ENCODE measurements at places on chromosomes 11 and 22. TPM values are rescaled to one million over a fixed set of nuclear protein-coding genes. Genes with fewer than 3 reads are reported as not detected.

- no peaks in the 10 kb centered on the region for H3K36me3 ChIP-seq
- H3K4me1 ChIP-seq, result peaks cover 37% of the 10 kb centered on the region
- H3K27me3 ChIP-seq, result no peaks in the 10 kb centered on the region
- peak; percentile 98 for DNase-seq
- H3K4me3 ChIP-seq, result no peak overlapping the region
Measured at GRCh38 chr11:60193687-60194433, 11.0 kb upstream of the MS4A6A start.

The OR5A1 gene
- not detected for total RNA-seq

- no peaks in the 10 kb centered on the region for H3K36me3 ChIP-seq
- peaks cover 3% of the 10 kb centered on the region for H3K4me1 ChIP-seq
- H3K27ac ChIP-seq, result no peak overlapping the region
- no peak overlapping the region for H3K4me3 ChIP-seq
- DNase-seq, result no peak
Measured at GRCh38 chr11:77474684-77475060, 778 bp upstream of the PAK1 start.

The ALDH3B2 gene
- total RNA-seq, result not detected

DNA sequence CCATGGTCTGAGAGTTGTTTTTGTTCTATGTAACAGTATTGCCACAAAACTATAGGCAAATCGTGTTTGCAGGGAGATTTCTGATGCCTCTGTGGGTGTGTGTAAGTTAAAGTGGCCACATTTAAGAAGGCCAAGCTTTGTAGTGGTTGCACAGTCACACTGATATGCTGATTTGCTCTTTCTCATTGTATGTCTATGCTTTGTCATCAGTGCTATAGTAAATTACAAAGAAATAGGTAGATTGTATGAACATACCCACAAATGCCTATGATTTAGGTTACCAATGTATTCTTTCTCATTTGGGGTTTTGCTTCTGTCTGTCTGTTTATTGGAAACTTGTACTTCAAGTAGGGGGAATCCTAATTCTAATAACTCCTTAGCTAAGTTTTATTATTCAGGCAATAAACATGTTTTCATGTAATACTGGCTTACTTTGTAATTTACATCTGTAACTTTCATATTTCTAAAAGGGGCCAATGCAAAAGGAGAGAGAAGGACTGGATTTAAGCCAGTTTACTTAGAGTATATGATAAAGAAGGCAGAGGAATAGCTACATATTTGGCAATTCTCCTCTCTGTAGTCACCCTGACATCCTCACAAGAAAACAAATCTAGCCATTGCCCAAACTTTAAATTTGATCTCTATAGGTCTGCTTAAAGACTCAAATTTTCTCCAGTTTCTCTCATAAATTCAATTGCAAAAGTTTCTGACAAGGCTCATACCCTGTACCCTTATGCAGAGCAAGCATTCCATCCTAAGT, 2.0 kb downstream of the FIBIN start:
- H3K36me3 ChIP-seq, result no peaks in the 10 kb centered on the region
- H3K4me3 ChIP-seq, result no peak overlapping the region
- no peak overlapping the region for H3K27ac ChIP-seq
- no peaks in the 10 kb centered on the region for H3K4me1 ChIP-seq
- no peaks in the 10 kb centered on the region for H3K27me3 ChIP-seq
- DNase-seq, result no peak

The TRPC6 gene
- not detected for total RNA-seq

The HSPB2 gene
- not detected for total RNA-seq

The GAB4 gene
- not detected for total RNA-seq

DNA sequence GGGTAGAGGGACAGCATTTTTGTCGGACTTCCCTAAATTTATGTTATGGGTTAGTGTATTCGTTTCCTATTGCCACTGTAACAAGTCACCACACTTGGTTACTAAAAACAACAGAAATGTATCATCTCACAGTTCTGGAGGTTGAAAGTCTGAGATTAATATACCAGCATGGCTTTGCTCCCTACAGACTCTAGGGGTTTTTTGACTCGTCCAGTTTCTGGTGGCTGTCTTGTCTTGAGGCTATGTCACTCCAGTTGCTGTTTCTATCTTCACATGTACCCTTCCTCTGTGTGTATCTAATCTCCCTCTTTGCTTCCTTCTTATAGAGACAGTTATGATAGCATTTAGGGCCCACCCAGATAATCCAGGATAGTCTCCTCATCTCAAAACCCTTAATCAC, 9.1 kb upstream of the CCDC179 start:
- DNase-seq, result no peak
- H3K27ac ChIP-seq, result no peak overlapping the region
- H3K4me3 ChIP-seq, result no peak overlapping the region
- no peaks in the 10 kb centered on the region for H3K4me1 ChIP-seq
- no peaks in the 10 kb centered on the region for H3K36me3 ChIP-seq

Measured in endothelial cell of umbilical vein (primary cell).